GM04504 (cell line): ENCODE measurements at places on chromosomes 2 and 18.

DNA sequence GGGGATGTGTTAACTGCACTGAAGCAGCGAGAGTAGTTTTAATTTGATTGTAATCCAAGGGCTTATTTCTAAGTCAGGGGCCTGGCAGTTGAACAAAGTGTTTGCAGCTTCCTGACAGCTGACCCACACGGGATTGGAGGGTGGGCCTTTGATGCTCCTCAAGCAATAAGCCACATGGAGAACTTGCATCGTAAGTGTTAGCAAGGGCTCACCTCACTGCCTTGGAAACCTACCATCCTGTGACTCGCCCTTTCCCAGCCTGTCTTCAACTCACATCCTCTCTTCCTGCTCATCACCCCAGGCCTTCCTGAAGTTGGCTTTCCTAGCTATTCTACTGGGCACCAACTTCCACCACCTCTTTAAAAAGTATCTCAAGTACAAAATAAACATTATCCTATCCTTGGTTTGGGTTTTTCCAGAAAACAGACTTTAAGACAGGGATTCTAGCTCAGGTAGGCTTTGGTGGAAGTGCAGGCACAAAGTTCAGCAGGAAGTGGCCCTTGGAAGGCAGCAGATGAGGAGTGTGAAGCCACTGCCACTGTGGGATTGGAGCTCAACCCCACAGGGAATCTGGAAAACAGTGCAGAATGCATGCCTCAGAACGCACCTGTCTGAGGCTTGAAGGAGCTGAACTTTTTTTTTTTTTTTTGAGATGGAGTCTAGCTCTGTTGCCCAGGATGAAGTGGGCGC is 31.6 kb downstream of the B3GNT2 start:
- DNase-seq: no peak

DNA sequence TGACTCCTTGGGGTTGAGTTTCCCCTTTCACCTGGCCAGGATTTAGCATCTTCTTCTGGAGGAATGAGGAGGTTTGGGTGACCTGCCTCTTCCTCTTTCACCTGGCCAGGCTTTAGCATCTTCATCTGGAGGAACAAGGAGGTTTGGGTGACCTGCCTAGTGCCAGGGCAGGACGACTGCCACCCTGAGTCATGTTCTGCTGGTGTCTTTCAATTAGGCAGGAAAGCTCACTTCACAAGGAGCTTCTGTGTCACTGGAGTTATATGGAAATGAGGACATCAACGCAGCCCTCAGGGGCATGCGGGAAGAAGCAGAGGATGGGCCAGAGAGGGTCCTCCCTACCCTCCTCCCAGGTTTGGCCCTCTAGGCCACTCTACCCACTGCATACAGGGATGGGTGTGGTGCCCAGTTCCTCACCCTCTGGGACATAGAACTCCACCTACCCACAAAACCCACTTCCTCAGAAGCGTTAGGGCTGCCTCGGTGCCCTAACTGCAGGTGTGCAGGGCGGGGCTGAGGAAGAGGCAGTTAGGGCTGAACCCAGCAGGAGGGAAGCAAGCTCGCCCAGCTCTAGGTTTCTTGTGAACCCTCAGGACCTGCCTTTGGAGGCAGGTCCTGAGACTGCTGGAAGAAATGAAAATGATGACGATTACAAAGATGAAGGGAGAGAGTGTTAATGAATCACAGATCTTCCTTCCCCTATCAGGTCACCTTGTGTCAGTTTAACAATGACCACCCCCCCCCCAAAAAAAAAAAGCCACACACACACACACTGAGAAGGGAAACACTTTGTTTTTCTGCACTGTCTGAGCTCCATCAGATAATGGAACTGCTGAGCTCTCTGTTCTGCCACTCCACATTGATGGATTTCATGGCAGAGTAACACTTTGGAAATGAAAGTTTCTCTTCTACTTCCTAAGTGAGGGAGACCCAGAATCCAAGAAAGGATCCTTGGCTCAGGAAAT is 71.0 kb downstream of the ARL4C start:
- no peak for DNase-seq

DNA sequence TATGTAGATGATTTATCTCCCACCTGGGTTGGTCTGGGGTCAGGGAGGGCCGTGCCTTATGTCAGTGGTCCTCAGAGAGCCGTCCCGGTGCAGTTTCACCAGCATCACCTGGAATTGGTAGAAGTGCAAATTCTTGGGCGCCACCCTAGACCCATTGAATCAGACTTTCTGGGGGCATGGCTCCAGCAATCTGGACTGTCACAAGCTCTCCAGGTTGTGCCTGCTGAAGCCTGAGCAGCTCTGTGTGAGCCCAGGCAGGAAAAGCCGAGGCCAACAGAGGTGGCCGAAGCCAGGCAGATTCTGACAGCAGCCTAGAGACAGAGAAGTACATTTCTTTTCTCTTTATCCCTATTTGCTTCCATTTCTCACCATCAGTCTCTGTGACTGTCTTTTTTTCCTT is 98.4 kb upstream of the SEC11C start:
- DNase-seq: no peak

DNA sequence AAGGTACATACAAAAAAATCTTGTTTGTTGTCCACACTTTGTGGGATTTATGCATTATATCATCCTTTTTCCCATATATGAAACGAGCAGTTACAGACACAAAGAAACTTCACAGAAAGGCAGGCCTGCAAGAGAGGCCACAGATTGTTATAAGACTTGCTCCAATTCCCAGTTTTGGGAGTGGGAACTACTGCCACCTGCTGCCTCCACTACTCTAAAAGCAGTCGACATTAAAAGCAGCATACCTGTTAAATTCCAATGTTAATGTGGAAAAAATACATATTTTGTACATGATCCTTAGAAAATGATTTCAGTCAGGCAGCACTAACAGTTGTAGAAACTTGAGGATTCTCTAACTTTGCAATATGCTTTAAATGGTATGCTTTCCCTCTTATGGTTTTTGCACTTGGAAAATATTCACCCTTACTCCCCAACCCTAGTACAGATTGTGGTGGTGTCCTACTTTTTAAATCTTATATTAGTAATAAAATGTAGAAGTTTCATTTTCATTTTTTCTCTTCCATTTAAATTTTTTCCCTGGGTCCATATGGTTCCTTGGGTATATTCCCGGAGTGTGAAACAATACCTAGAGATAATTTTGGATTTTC is 37.9 kb downstream of the SLC38A11 start:
- no peak for DNase-seq

GRCh38 chr18:59509481-59510442 is 150.7 kb upstream of the LMAN1 start:
- no peak for DNase-seq

DNA sequence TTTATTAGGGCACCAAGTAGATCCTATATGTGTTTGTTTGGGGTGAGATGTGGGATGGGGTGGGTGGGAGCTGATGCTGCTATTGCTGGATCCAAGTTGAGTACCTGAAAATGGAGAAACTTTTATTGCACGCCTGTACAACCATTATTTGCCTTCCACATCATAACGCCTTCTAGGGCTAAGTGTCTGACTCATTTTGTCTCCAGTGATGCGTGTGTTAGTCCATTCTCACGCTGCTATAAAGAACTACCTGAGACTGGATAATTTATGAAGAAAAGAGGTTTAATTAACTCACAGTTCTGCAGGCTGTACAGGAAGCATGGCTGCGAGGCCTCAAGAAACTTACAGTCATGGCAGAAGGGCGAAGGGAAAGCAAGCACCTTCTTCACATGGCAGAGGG is 58.2 kb downstream of the KDM3A start:
- DNase-seq: no peak

DNA sequence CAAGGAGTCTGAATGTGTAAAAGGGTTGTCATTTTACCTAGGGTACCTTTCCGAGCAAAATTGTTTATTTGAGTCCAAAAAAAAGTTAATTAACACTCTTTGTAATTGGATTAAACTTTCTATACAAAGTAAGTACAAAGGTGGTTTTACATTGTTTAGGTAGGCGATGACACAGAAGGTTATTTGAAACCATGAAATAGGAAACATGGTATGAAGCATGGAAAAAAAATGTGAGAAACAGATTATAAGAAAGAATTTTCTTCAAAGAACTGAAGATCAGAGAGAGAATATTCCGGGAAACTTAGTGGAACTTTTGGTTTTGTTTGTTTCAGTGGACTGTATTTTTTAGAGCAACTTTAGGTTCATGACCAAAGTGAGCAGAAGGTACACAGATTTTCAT is 32.7 kb downstream of the CARF start:
- DNase-seq: no peak

- no peak for DNase-seq
Measured at GRCh38 chr2:203706403-203706802, at the start of gene CD28. TSS of gene CD28 (plus strand) at chr2:203706639. CDS start at chr2:203706697, 58 bp downstream.

DNA sequence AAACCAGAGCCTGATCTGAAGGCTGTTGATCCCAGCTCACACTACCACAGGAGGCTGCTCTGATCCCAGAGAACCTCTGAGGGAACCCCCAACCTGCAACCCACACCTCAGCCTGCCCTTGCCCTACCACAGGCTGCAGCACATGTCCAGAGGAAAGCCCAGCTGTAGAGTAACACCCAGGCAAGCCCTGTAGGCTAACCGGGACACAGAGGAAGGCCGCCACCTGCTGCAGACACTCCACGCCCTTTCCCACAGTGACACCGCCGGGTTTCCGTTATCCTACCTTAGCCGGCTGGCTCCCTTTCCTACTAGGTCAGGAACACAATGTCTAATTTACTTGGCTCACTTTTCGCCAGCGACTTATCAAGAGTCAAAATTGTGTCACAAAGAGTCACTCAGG is 266.7 kb upstream of the KLHL29 start:
- no peak for DNase-seq

DNA sequence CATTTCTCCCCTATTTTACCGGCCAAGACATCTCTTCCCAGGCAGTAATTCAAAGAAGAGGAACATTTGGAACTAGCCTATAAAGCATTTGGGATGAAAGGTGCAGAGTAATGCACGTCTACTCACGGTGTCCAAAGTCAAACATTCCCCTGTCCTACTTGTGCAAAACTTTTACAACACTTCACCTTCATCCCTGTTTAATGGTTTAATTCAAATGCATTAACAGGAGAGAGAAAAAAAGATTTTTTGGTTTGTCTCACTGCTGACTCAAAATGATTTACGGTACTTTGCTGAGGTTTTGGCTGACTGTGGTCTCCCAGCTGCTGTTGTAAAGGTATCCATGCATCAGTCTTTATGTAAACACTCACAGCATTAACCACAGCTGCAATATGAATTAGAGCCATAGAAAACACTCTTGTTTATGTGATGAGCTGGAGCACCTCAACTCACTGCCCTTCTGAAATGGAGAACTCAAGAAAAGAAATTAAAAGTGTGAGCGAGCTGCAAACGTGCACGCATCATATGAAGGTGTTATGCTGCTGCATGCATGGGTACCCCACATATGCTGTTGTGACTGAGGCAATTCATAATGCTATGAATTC is 220.5 kb downstream of the PIEZO2 start:
- DNase-seq: no peak

GRCh38 chr2:112606547-112606946 is 22.1 kb downstream of the CHCHD5 start:
- no peak for DNase-seq

- no peak for DNase-seq
Measured at GRCh38 chr18:40402052-40402451, 1553.0 kb upstream of the PIK3C3 start.

- DNase-seq: no peak
Measured at GRCh38 chr2:121746071-121746578, 9.3 kb upstream of the TSN start.

DNA sequence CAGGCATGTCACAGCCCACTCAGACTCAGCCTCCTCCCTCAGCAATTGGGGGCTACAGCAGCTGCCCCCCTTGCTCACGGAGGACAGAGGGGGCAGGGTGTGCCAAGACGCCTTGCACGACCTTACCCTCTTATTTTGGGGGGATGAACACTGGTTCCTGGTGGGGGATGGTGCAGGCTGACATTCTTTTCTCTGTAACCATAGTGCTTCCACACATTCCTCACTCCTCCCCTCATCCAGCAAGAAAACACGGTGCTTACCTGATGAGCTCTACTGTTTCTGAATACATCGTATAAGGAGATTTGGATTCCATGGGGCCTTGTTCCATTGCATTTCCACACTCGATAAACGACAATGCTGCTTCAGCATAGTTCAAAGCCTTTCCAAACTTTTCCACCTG is 75.4 kb upstream of the REV1 start:
- DNase-seq: no peak

GRCh38 chr2:134078354-134078753 is 175.5 kb upstream of the MGAT5 start:
- no peak for DNase-seq

DNA sequence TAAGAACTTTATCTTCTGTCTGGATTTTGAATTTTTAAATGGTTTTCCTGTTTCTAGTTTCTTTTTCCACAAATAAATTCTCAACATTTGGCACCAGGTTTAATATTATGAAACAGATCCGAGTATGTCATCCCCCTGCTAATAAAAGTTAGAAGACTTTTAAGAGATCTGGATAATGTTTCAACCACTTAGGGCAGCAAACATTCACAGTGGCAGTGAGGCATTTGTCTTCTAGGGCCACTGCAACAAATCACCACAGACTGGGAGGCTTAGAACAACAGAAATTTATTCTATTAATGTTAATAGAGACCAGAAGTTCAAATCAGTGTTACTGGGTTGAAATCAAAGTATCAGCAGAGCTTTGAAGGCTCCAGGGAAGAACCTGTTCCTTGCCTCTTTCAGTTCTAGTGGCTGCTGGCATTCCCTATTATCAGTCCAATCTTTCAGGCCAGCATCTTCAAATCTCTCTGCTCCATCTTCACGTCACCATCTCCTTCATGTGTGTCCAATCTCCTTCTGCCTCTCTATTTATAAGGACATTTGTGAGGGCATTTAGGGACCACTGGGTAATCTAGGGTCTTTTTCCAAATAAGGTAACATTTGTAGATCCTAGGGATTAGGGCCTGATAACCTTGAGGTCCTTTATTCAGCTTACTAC is 23.4 kb downstream of the ACSL3 start:
- no peak for DNase-seq

GRCh38 chr2:56108806-56109205 is 75.0 kb upstream of the CCDC85A start:
- DNase-seq: no peak

GRCh38 chr2:18708203-18708715 is 118.9 kb upstream of the NT5C1B start:
- no peak for DNase-seq

GRCh38 chr18:3885209-3885792 is 435.3 kb downstream of the TGIF1 start:
- DNase-seq: no peak

DNA sequence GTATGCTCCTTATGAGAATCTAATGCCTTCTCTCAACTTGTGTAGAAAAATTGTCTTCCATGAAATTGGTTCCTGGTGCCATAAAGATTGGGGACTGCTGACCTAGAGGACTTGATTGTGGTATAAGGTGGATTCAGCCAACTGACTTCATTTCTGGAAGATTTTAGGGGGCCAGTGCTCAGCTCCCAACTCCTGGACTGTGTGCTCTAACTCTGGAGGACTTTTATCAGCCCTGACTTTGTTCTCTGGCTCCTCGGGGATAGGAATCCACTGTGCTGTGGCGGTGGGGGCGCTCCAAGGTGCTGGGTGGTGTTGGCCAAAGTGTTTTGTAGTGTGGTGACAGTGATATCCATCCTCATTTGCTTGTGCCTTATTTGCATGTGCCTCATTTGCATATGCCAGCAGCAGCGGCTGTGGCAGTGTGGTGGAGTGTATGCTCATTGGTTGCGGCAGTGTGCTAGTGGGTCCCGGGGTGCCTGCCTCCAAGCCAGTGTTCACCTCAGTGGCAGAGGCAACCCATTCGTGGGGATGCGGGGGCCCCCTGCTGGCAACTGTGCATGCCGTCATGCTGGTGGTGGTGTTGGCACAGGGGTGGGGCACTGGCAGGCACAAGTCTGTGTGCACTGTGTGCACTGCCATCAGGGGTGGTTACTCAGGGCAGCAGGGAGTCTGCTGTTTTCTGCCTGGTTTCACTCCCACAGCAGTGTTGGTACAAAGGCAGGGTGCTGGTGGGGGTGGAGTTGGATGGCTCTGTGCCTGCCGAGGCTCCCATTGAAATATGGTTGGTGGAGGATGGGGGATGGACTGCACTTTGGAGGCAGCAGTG is 19.6 kb downstream of the EHBP1 start:
- no peak for DNase-seq
